Stimulated activated CD8-positive, alpha-beta memory T cell treated with anti-CD3 and anti-CD28 coated beads, Interleukin-4, amount 100 ng/mL, for 1 hour (primary cell): ENCODE measurements at places on chromosomes 4 and X.

- no peak for DNase-seq
Measured at GRCh38 chr4:53582194-53582593, 9.1 kb downstream of the LNX1 start.

DNA sequence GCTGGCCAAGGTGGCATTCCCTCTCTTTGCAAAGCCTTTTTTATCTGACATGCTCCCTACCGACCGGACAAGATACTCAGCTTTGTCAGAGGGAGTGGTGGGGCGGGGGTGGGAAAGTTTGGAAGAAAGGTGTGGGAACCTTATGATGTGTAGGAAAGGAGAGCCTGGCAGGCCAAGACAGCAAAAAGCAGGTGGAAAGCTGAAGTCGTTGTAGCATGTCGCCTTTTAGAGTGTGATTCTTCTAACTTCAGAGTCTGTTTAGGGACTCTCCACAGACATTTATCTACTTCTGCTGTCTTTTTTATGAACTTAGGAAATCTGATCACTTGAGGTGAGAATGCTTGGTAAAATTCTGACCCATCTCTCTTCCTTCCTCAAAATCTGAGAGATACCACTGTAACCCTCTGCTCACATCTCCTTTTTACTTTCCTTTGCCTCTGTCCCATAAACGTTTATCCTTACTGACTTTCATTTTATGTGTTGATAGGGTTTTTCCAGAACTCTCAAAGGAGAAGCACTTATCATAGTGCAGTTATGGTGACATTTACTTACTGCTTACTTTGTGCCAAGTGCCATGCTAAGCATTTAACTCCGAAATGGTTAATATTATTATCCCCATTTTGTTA lies 8.2 kb upstream of the RUFY3 start:
- no peak for DNase-seq

- no peak for DNase-seq
Measured at GRCh38 chrX:83916525-83916924, 55.6 kb downstream of the CYLC1 start.

- no peak for DNase-seq
Measured at GRCh38 chr4:26252349-26253025, 68.3 kb upstream of the RBPJ start.

- DNase-seq, result no peak
Measured at GRCh38 chr4:17203797-17204196, 305.4 kb upstream of the LDB2 start.

DNA sequence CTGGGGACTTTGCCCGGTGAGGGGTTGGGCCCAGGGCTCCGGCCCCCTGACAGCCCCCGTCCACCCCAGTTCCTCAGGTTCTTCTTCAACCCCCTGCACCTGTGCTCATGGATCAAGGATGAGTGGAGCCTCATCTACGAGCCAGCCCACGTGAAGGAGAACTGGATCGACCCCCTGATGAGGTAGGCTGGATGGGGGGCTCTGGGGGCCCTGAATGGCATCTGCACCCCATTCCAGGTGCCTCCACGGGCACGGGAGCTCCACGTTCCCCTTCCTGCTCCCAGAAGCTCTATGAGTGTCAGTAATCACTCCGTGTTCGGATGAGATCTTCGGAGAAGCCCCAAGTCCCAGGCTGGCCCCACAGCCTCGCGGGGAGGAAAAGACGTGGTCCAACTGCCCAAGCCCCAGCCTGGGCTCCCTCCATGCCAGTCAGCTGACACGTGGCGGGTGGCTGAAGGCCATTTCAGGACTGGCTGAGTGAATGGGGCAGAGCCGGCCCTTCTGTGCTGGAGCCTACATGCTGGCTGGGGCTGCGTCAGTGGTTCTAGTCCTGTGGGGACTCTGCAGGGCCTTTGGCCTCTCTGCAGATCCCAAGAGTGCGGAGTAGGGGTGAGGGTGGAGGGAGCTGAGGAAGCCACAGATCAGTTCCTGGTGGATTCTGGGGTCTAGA lies 24.4 kb downstream of the CFAP99 start:
- DNase-seq, result no peak

- no peak for DNase-seq
Measured at GRCh38 chr4:165506849-165507248, 128.0 kb downstream of the CPE start.

GRCh38 chr4:81724925-81725329 lies 253.2 kb upstream of the RASGEF1B start:
- no peak for DNase-seq

- no peak for DNase-seq
Measured at GRCh38 chr4:123856689-123857545, 460.3 kb downstream of the SPRY1 start.
